ENCODE measurements at places on chromosomes 3 and 15.

DNA sequence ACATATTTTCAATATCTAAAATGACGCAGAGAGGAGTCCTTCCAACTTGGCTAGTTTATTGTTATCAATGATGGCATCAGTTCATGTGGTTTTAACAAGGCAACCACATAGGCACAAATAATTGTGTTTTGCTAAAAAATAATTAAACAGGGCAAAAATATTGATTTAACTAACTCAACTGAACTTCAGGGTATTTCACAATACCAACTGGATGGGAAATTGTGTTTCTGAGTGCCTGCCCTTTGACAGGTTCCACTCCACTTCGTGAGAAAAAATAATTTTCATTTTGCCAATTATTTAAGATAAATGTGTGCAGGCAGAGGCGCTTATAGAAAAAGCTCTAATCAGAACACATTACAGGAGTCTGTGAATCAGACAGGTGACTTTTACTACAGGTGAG lies 689.3 kb upstream of the CCDC54 start:
- no peak for DNase-seq

DNA sequence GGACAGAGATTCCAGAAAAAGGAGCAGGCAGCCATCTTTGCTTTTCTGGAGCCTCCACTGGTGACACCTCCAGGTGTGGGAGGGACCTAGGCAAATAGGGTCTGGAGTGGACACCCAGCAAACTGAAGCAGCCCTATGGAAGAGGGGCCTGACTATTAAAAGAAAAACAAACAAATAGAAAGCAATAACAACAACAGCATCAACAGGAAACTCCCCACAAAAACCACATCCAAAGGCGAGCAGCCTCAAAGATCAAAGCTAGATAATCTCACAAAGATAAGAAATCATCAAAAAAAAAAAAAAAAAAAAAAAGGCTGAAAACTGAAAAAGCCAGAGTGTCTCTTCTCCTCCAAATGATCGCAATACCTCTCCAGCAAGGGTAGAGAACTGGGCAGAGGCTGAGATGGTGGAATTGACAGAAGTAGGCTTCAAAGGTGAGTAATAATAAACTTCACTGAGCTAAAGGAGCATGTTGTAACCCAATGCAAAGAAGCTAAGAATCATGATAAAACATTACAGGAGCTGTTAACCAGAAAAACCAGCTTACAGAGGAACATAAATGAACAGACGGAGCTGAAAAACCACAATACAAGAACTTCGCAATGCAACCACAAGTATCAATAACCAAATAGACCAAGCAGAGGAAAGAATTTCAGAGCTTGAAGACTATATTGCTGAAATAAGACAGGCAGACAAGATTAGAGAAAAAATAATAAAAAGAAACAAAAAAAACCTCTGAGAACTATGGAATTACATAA lies 225.4 kb downstream of the CTNNB1 start:
- DNase-seq, result no peak

DNA sequence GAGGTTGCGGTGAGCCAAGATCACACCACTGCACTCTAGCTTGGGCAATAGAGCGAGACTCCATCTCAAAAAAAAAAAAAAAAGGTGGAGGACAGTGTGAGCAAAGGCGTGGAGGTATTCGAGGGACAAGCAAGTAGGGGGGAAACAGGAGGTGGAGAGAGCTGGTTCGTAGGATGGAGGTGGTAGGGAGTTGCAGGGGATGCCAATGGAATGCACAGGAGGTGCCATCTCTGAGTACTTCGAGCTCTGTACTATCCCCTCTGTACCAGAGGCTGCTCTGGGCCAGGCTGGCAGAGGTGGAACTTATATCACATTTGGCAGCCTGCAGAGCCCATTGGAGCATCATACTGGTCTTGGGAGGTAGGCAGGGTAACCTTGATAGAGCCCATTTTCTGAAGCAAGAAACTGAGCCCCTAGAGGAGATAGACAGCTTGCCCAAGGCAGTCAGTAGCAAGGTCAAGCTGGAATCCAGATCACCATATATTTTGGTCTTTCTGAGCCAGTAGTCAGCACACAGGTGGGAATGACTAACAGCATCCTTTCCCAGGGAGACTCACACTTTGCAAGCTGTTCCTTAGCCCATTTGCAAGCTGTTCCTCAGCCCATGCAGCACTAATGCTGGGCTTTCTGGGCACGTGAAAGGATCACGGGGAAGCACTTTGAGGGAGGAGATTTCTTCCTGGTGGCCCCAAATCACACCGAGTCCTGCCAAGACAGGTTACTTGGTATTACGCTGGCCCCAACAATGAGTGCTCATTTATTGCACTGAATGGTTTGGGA lies 9.2 kb upstream of the CCDC33 start:
- DNase-seq, result no peak

DNA sequence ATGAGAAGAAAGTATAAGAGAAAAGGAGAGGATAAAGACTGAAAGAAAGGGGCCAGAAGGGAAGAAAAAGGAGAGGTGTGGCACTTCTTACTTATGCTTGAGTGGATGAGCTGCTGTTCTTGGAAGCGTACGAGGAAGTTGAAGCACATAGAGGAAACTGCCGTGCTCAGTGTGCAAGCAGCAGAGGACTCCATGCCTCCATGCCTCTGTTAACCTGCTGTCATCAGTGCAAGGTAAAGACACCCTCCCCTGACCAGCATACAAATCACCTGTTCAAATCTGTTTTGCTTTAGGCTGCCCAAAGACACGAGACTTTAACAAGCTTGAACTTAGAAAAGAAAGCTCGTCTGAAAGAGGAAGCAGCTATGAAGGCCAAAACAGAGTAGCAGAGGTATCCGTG lies 6.4 kb downstream of the WDR5B start:
- no peak for DNase-seq

- DNase-seq, result no peak
These were observed 209.8 kb downstream of the ATP10A start for GRCh38 chr15:25653371-25653770.

GRCh38 chr3:136772709-136773108 lies 20.5 kb upstream of the STAG1 start:
- no peak for DNase-seq

GRCh38 chr3:15171096-15171495 lies 35.0 kb upstream of the CAPN7 start:
- no peak for DNase-seq

- no peak for DNase-seq
These were observed 1227.6 kb upstream of the EPHA6 start for GRCh38 chr3:95586754-95587153.

DNA sequence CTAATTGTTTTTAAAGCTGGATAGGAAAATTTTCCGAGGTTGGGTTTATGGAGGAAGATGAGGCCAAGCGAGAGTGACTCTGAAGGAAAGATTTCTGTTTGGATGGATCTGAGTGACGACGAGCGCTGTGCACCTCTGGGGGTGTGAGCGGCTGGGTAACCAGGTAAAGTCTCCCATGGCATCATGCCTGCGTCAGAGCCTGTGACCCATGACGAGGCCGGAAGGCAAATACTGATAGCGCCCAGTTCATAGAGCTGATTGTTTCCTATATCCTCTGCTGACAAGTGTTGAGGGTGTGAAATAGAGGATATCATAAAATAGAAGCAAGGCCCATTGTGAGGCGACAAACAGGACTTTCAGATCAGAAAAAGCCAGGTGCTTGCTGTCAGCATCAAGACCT lies 33.7 kb upstream of the MAGEF1 start:
- DNase-seq, result no peak

GRCh38 chr15:101458908-101459578 lies 30.5 kb downstream of the PCSK6 start:
- no peak for DNase-seq

DNA sequence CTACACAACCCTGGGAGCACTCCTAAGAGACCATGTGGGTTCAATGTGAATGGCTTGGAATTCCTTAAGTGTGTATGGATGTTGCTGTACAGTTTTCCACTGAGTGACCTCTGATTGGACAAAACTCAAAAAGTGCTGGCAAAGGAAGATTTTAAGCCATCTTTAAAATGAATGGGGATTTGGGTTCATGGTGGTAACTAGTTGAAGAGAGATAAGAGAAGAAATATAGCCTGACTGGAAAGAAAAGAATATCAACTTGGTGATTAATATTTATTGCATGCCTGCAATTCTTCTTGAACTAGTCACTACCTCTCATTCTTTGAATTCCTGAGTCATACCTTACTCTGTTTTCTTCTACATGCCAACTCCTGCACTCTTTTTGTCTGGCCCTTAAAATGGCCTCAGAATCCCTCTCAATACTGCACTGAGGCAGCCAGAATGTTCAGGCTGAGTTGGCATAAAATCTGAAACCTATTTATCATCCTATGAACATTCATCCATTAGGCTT lies 124.7 kb downstream of the RPL22L1 start:
- DNase-seq, result no peak

GRCh38 chr3:72189339-72189738 lies 404.4 kb upstream of the PROK2 start:
- DNase-seq, result no peak

DNA sequence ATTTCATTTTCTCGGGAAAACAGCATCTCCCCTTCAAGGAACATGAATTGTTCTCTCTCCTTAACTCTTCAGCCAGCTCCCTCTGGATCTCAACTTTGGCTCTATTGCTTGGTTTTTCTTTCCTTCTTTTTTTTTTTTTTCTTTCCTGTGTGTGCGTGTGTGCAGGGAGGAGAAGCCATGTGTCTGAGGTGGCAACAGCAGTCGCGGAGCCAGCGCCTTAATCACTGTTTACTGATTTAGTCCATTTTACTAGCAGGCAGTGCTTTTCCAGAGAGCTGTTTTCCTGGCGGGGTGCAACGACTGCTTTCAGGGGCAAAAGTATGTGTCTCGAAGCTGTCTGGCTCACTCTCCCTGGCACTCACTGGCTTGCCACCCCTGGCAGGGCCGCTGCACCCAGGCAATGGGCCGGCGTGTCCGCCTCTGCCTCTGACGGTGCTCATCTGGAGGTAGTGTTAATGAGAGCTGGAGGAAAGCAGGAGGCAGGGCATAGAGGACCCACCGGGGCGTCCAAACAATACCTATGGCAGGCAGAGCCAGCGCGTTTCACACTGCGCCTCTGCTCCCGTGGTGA lies 835.4 kb upstream of the NR2F2 start:
- no peak for DNase-seq

- no peak for DNase-seq
These were observed 12.9 kb upstream of the KCNAB1 start for GRCh38 chr3:156107504-156107903.

- DNase-seq, result no peak
These were observed 39.0 kb downstream of the MED12L start for GRCh38 chr3:151124476-151124875.

- no peak for DNase-seq
These were observed 654.2 kb downstream of the NTRK3 start for GRCh38 chr15:87602371-87602770.

DNA sequence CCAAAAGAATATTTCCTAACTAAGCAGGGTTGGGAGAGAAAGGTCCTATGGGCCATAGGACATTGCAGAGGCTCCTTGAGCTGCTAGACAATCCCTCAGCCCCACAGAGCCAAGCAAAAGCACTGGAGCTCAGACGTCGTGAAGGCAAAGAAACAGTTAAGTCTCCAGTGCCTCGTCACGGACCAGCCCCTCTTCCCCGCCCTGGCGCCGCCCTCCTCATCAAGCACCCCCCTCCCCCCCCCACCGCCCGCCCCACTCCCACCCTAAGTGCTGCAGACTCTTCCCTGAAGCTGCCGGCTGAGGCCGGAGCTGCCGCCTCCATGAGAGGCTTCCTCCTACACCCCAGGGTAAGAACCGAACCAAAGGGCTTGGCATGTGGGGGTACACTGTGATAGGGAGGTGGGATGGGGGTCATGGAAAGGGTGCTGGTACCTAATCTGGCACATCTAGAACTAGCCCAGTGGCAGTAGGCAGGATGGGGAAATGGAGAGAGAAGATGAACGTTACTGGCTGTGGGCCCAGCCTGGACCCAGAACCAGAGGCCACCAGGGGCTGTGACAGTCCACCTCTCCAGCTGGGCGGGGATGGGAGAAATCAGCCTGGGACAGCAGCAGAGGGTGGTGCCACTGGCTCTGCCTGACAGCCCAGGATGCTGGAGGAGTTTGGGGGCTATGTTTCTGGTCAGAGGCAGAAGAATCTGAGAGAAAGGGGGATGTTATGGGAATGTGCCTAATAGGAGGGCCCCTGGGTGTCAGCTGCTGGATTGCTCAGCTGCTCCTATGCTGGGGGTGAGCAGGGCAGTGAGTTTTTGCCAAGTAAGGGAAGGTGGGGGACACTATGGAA lies at the start of gene MAP1A:
Gene MAP1A (plus strand): TSS at position 255 of the 843 bp plus-strand sequence. CDS start 3,866 bp downstream, outside the sequence.
- DNase-seq, result no peak

GRCh38 chr3:108388136-108389132 lies 92.1 kb downstream of the HHLA2 start:
- DNase-seq, result no peak

DNA sequence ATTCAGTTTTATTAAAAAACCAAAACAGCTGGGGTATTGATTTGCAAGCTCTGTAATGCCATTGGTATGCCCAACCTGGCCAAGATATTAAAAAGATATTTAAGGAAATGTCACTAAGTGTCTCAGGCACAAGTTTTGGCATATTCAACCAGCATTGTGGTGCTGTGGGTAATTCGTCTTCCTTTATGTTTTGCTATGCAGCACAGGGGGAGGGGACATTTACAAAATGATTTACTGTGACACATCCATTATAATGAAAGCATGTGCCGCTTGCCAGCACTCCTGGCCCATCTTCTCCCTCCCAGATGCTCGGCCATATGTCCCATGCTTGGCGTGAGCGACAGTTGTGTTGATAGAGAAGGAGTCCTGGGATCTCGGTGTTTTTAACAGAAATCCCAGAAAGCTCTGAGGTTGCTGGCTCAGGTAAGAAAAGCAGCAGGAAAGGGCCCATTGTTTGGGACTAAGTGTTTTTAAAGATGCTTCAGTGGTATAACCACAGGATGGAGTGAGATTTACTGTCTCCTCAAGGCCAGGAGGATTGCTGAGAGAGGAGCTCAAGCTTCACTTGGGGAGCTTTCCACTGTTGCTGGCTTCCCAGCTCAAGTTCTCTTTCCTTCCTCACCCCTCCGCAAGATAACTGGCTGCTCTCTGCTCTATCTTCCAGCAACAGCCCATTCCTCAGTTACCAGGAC lies 158.2 kb upstream of the TSC22D2 start:
- no peak for DNase-seq

- DNase-seq, result no peak
These were observed 57.3 kb upstream of the MYRIP start for GRCh38 chr3:39752019-39752637.

DNA sequence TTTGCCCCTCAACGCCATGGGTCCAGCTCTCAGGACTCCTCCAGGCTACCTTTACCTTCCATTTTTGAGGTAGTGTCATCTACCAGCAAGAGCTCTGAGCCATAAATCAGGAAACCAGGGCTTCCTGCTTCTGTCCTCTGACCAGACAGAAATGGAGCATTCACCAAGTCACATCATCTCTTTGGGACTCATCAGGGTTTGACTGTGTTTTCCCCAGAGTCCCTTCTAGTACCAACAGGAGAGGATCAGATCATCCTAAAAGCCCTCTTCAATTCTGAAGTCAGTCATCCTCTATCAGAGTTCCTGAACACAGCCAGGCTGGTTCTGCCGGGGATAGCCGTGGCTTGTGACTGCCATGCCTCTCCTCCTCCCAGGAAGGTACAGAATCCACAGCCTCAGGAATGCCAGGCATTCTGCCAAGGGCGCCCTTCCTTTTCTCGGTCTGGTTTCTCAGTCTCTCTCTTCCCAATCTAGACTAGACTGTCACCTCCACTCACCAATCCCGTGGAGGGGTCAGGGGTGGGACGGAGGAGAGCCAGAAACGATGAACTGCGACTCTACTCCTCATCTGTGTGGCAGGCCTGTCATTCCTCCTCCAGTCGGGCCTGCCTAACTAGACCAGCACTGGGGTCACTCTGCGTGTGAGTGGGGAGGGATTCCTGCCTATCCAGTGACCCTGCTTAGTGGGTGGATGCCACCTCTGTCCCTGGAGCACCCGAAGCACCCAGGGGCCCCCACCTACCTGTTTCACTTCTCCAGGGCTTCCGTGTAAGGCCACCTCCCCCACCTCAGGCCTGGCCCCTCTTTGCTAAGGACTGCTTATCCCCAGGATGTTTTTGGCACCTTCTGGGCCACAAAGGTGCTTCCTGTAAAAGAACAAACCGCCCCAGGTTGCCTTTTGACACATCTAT lies 30.9 kb downstream of the CCNL1 start:
- no peak for DNase-seq

Data from NB4 (cell line).